ENCODE measurements at places on chromosomes 7 and 10.
A peak's percentile ranks its signal among the peaks of the same experiment; 100 is the strongest.

- DNase-seq = no peak
These were observed 28.1 kb downstream of the INPP5A start for GRCh38 chr10:132565516-132566209.

- DNase-seq = no peak
These were observed 869.8 kb downstream of the LRMDA start for GRCh38 chr10:76301211-76301610.

DNA sequence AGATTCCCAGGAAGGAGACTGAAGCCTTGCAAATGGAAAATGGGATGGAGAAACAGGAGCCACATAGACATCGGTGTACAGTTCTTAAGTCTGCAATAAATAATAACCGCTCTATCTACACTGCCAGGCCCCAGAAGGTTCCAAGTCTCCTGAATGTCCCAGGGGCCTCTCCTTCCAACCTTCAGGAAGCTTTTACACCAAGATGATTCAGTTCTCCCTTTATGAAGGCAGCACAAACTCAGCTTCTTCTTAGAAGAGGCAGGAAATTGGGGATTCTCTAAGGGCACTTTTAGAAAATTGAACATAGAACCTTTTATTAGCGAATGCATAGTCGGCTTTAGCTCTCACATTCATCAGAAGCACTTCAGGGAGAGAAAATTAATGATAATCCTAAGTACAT, 130.8 kb upstream of the LYZL1 start:
- no peak for DNase-seq

DNA sequence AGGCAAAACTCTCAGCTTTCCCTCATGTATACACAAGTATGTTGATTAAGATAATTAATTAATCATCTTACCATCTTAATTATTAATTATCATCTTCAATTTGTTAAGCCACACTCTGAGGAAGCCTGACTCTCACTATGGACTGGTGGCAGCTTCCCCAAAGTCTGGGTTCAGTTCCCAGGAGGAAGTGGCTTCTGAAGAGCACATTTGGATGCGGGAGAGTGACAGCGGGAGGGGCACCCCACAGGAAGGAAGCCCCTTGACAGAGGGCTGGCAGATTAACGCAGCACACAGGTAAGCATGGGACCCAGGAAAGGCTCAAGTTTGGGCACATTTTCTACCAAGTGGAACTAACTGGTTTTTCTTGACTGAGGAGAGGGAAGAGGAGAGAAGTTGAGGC, 13.4 kb upstream of the SLIT1 start:
- DNase-seq = no peak

DNA sequence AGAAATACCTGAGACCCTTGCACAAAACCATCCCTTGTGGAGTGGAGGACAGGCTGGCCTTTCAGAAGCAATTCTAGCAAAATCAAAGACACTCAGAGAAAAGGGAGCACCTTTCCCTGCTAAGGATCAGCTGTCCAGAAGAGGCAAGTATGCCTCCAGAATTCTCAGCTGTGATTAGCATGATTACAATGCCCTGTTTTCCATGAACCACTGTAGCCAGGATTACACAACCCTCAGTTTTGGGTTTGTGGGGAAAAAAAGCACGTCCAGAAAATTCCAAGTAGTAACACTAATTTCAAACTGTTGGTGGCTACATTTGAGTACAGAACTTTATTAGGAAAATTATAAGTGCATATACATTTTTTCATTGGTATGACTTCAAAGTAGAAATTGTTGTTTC, 15.0 kb downstream of the CXCL12 start:
- DNase-seq = no peak

GRCh38 chr10:101778151-101778780, 2.4 kb upstream of the FGF8 start:
- DNase-seq = no peak

DNA sequence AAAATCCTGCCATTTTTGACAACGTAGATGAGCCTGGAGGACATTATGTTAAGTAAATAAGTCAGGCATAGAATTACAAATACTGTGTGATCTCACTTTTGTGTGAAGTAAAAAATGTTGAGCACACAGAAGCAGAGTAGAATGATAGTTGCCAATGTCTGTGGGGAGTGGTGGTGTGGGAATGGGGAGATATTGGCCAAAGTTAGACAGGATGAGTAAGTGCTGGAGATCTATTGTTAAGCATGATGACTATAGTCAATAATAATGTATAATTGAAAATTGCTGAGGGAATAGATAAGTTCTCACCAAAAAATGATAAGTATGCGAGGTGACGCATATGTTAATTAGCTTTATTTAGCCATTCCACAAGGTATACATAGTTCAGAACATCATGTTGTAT, 92.0 kb downstream of the GPR85 start:
- DNase-seq = no peak

DNA sequence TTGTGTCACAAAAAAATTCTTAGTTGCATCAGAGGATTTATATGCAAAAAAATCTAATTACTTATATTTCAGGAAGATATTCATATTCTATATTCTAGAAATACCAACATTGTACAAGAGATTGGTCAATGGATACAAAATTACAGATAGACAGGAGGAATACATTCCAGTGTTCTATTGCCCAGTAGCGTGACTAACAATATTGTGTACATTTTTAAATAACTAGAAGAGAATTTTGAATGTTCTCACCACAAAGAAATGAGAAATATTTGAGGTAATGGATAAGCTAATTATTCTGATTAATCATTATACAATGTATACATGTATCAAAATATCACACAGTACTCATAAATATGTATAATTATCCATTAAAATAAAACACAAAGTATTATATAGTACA, 253.3 kb downstream of the IPMK start:
- no peak for DNase-seq

DNA sequence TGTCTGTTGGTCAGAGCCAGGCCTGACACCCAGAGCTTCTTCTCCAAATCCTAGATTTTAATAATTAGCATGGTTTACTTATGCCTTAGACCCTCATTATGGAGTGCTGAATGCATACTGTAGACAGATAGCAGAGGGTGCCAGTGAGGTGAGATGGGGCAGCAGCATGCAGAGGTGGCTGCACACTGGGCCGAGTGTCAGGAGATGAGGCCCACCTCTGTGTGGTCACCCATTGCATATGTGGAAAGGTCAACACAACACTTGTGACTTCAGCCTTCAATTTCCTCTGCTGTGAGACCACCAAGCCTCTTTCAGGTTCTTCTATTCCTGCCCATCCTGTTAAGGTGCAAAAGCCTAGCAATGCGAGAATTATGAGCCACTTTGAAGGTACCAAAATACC, 39.7 kb upstream of the NMT2 start:
- no peak for DNase-seq

DNA sequence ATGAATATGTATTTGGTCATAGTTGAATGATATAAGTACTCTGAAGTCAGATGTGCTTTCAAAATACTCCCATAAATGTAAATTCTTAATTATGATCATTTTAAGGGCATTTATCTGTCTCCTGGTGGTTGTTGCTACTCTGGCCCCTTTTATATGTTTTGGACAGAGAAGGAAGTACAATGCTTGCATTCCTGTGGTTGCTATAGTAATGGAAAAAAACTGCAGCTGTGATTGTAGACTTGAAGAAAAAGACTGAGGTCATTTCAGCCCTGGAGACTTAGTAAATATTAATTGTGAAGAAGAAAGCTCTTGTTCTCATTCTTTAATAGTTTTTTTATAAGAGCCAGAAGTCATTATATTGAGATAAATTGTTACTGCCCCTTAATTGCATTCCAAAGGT, 70.2 kb upstream of the FERD3L start:
- no peak for DNase-seq

GRCh38 chr10:95321554-95322301, 30.9 kb upstream of the PDLIM1 start:
- no peak for DNase-seq

DNA sequence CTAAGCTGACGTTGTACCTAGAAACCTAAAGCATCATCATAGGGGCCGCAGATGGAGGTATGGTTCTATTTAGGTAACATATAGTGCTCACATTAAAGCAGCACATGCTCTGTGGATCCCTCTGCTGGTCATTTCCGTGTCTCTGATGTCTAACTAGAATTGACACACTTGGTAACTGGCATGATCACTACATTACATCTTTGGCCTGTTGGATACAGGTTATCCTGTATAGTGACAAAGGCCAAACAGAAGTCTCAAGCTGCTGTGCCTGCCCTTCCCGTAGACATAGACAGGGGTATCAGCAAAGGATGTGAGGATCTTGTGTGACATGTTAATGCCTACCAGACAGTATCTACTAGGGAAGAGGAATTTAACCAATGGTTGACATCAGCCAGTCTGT, 51.2 kb downstream of the KIF5B start:
- peak; percentile 22 for DNase-seq
